ENCODE measurements at places on chromosomes 11 and 22.
A peak's percentile ranks its signal among the peaks of the same experiment; 100 is the strongest.

GRCh38 chr11:131687291-131688047 lies 317.1 kb downstream of the NTM start:
- no peak for DNase-seq

- DNase-seq: peak; percentile 41
Observed at GRCh38 chr11:92827132-92827531, 142.3 kb upstream of the MTNR1B start.

- DNase-seq: no peak
Observed at GRCh38 chr22:38397189-38398085, 57.6 kb downstream of the KCNJ4 start.

DNA sequence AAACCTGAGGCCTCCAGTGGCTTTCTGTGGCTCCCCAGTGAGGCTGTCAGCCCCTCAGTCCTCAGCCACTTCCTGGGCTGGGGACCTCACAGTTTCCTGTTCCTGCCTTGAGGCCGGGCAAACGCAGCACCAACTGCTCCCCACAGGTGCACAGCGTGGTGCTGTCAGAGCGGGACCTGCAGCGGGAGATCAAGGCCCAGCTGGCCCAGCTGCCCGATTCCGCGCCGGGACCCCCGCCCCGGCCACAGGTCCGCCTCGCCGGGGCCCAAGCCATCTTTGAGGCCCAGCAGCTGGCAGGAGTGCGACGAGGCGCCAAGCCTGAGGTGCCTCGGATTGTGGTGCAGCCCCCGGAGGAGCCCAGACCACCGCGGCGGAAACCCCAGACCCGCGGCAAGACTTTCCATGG lies 5.4 kb downstream of the TBC1D10C start:
- no peak for DNase-seq

DNA sequence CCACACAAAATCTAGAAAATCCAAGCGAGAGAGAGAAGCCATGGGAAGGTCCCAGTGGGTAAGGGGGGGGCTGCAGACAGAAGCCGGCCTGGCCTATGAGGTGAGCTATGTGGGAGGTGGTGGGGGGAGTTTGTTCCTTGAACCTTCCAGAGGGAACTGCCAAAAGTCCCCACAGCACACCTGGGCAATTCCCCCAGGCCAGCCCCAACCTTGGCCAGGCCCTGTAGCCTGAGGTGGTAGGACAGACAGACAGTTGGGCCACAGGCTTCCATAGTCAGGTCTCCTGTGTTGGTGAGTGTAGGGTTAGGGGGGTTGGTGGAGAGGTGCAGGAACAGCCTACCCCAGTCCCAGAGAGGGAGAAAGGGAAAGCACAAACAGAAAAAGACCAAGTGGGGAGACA lies 39.0 kb downstream of the LMO1 start:
- DNase-seq: no peak

GRCh38 chr11:81033779-81034540 lies 1593.1 kb upstream of the TENM4 start:
- no peak for DNase-seq

DNA sequence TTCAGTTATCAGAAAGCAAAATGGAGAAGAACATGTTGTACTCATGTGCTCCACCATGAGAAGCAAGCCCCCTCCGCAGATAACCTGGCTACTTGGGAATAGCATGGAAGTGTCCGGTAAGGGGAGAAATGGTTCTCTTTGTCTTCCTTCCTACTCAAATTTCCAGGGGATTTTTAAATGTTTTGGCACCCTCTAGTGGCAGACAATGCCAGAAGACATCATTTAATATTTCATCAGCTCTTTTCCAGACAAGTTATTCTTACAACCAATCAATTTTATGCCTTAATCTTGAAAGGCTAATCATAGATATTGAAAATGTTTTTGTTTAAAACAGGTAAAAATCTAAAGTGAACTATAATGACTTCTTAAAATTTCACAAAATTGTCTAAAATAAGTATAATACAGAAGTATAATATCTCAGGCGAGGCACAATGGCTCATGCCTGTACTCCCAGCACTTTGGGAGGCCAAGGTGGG lies 15.7 kb downstream of the CRTAM start:
- peak; percentile 53 for DNase-seq

GRCh38 chr22:44395118-44396005 lies 82.6 kb upstream of the SHISAL1 start:
- DNase-seq: no peak

GRCh38 chr11:92552942-92553341 lies 328.3 kb downstream of the FAT3 start:
- no peak for DNase-seq

DNA sequence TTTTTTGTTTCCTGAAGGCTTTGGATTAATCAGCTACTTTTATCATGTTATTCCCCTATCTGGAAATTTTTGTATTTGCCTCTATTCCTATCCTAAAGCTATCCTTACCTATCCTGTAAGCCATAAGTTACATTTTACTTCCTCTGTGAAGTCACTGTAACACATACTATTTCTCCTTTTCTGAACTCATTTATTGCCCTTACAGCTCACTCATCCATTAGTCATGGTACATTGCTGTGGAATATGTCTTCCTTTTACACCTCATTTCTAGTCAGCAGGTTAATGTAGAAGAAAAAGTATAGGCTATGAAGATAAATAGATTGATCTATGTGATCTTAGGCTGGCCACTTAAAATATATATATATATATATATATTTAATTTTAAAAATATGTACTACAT lies 28.0 kb downstream of the SWAP70 start:
- no peak for DNase-seq

- no peak for DNase-seq
Observed at GRCh38 chr11:14373941-14374646, 15.1 kb upstream of the RRAS2 start.

- DNase-seq: no peak
Observed at GRCh38 chr22:46770726-46771125, 8.3 kb downstream of the TBC1D22A start.

- DNase-seq: no peak
Observed at GRCh38 chr22:42439821-42440674, 7.8 kb upstream of the NFAM1 start.

GRCh38 chr11:95516786-95517185 lies 272.8 kb downstream of the FAM76B start:
- DNase-seq: no peak

All from NCI-H2029 (cell line).